ENCODE measurements at places on chromosomes 5 and 9. TPM values are rescaled to one million over a fixed set of nuclear protein-coding genes. Genes with fewer than 3 reads are reported as not detected.
A peak's percentile ranks its signal among the peaks of the same experiment; 100 is the strongest.

DNA sequence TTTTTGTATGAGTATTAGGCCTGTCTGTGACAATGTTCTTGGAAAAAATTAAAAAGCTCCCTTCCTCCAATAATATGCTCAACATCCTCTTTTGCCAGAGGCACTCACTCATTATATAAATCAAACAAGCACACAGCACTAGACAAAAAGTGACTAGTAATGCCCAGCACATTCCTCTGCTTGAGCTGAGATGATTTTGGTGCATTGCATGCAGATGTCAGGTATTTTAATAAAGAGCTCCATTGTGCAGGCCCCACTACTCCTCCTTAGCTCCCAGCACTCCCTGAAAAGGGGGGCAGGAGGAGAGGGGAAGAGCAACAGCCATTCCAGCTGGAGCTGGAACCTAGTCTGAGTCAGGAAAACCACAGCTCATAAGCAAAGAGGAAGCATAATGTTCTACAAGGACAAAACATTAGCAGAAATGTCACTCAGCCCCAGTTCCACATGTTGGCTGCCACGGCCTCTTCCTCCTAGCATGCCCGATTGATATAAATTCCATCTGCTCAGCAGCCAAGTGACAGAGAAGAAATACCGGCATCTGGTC lies 348.5 kb downstream of the BNC2 start:
- DNase-seq, result peak; percentile 91

- no peak for DNase-seq
Measured at GRCh38 chr5:175448276-175448675, 4.3 kb upstream of the DRD1 start.

GRCh38 chr9:95102001-95102433 lies 215.5 kb downstream of the FANCC start:
- DNase-seq, result no peak

- DNase-seq, result no peak
Measured at GRCh38 chr9:4143936-4144717, 155.7 kb downstream of the GLIS3 start.

DNA sequence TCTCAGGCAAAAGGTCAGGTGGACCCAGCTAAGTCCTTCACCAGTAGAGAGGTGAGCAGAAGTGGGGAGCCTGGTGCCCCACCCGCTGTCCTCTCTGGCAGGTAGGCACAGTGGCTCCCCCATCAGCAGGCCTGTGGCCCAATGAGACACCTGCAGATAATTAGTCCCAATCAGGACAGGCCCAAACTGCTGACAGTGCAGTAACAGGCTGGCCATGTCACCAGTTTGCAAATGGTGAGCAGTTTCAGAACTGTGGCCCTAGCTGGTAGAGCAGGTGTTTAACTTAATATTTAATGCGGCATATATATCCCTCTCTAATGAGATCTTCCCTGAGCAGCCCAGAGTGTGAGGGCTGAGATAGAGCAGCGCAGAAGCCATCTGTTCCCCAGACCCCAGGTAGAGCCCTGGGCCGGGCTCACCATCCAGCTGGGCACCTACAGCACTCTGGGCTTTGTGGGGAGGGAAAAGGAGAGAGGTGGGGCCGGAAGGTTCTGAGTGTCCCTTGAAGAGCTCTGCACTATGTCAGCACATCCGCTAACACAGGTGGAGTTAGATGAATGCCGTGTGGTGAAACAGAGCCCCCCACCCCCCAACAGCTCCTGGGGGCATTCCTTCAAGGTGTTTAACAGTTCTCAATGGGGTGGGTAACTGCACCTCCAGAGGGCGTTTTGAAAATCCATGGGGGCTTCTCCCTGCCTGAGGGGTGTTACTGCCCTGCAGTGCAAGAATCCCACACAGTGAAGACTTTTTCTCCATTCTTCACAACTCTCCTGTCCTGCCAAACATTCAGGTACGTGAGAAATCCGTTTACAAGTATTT lies 120.5 kb downstream of the PAX5 start:
- DNase-seq, result no peak

GRCh38 chr9:2300325-2300724 lies 285.2 kb downstream of the SMARCA2 start:
- DNase-seq, result no peak

- DNase-seq, result no peak
Measured at GRCh38 chr5:173767574-173768266, 120.4 kb upstream of the CPEB4 start.

The PRSS3 gene
- 0.45 TPM for polyA plus RNA-seq

The ZNF354C gene
- polyA plus RNA-seq, result 18.8 TPM

The ZNF883 gene
- polyA plus RNA-seq, result 7.2 TPM

Measured in left lung (tissue), 14 donors.